T-helper 22 cell (primary cell): ENCODE measurements at places on chromosomes 7 and 10.
A peak's percentile ranks its signal among the peaks of the same experiment; 100 is the strongest.

DNA sequence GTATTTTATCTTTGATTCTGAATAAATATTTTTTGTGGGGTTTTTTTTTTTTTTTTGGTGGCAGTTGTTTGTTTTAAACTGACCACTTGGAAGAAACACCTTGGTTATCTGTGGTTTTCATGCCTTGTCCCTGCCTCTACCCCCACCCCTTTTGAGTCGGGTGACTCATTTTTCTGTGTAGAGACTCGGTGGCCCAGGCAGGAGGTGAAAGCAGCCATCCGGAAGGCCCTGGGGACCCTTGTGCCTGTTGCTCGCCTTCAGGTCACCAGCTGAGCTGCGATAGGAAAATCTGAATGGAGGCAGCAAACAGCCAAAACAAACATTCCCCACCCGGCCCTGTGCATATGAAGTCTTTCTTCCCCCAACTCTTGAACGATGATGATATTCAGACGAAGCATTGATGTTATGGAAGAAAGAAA is 22.8 kb downstream of the CYP17A1 start:
- no peak for DNase-seq

- DNase-seq = no peak
Measured at GRCh38 chr10:128149267-128150014, 23.2 kb upstream of the MKI67 start.

- no peak for DNase-seq
Measured at GRCh38 chr10:132224343-132225072, 37.8 kb downstream of the DPYSL4 start.

DNA sequence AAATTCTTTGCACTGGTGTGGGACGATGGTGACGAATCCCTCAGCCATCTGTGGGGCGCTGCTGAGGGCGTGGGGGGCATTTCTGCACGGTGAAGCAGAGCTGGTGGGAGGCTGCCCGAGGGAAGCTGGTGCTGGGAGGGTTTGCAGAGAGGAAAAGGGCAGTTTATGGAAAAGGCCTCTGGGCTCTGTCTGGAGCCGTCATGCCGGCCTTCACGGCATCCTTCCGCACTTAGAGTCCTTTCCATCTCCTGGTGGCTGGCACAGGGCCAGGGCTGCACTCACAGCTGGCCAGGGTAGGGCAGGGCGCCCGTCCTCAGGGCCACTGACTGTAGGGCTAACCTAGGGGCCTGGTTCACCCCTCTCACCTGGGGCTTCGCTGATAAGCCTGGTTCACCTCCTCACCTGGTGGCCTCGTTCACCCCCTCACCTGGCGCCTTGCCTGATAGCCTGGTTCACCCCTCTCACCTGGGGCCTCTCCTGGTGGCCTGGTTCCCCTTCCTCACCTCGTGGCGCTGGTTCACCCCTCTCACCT is 598 bp upstream of the AMZ1 start:
- DNase-seq = no peak

DNA sequence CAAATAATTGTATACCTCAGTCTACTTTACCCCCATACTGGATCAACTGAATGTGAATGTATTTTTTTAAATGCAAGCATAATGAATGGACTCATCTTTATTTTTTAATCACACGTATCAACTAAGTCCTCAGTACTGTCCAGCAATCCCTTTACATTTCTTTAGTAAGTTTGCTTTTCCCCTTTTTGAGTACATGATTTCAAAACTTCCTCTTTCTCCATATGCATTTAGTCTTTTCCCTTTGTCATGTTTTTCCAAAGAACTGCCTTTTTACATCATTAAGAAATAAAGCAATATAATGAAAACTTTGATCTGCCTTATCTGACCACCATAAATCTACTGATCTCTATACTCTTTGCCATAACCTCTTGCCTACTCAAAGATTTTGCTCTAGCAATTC is 182.5 kb upstream of the AKR1E2 start:
- DNase-seq = no peak

- DNase-seq = no peak
Measured at GRCh38 chr7:83119026-83119382, 43.7 kb downstream of the PCLO start.

DNA sequence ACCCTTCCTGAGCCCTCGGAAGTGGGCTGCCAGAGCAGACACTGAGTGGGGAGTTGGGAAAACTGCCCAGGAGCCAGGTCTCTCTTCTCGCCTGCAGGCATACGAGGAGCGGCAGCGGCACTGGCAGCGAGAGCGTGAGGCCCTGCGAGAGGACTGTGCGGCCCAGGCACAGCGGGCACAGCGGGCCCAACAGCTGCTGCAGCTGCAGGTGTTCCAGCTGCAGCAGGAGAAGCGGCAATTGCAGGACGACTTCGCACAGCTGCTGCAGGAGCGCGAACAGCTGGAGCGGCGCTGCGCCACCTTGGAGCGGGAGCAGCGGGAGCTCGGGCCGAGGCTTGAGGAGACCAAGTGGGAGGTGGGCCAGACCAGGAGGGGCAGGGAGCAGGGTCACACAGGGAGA is 5.8 kb downstream of the LZTS2 start:
- no peak for DNase-seq

GRCh38 chr10:120217736-120218135 is 239.3 kb upstream of the PLPP4 start:
- no peak for DNase-seq

- no peak for DNase-seq
Measured at GRCh38 chr10:23294638-23295247, 49.9 kb downstream of the C10orf67 start.

DNA sequence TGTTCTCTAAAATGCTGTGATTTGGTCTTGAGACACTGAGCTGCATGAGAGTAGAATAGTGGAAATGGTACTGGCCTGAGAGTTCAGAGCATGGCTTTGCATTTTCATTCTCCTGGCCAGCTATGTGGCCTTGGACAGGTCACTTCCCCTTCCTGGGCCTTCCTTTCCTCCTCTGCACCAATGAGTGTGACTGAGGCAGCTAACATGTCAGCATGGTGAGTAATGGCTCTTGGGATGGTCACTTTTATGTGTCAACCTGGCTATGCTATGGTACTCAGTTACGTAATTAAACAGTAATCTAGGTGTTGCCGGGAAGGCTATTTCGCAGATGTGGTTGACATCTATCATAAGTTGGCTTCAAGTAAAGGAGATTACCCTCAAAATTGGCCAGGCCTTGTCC is 109.3 kb downstream of the RTKN2 start:
- DNase-seq = no peak

GRCh38 chr10:13827076-13827797 is 240.5 kb downstream of the PRPF18 start:
- no peak for DNase-seq

GRCh38 chr7:23230641-23231101 is 15.9 kb upstream of the GPNMB start:
- DNase-seq = no peak

DNA sequence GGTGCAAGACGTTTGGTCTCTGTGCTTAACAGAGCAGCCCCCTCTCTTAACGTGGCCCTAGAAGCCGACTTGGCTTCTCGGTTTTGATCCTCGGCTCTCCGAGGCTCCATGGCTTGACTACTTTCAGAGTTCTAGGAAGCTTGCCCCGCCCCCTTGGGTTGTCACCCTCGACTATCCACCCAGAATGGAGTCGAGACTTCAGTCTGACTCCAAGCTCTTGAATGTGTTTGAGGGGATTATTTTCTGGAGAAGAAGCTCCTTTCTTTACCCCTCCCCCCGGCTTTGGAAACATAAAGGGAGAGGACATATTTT is 448 bp downstream of the SEC24C start:
- DNase-seq = peak; percentile 39

- peak; percentile 2 for DNase-seq
Measured at GRCh38 chr7:82572195-82572880, 128.8 kb upstream of the CACNA2D1 start.

DNA sequence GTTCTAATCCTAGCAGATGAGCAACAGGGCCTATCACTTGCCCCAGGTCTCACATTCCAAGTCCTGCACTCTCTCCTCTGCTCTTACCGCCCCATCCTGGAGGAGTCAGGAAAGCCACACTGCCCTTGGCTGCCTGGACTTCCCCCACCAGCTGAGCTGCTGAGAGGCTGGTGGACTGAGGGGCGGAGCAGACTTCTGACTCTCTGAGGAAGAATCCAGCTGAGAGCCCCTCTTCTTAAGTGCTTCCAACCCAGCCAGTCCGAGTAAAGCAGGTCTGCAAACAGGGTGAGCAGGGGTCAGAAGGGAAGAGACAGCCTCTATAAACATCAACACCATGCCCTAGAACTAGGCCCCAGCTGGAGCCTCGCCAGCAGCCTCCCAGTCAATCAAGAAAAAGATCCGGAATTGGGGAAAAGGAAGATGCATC is 92.4 kb upstream of the TMEM72 start:
- DNase-seq = no peak

DNA sequence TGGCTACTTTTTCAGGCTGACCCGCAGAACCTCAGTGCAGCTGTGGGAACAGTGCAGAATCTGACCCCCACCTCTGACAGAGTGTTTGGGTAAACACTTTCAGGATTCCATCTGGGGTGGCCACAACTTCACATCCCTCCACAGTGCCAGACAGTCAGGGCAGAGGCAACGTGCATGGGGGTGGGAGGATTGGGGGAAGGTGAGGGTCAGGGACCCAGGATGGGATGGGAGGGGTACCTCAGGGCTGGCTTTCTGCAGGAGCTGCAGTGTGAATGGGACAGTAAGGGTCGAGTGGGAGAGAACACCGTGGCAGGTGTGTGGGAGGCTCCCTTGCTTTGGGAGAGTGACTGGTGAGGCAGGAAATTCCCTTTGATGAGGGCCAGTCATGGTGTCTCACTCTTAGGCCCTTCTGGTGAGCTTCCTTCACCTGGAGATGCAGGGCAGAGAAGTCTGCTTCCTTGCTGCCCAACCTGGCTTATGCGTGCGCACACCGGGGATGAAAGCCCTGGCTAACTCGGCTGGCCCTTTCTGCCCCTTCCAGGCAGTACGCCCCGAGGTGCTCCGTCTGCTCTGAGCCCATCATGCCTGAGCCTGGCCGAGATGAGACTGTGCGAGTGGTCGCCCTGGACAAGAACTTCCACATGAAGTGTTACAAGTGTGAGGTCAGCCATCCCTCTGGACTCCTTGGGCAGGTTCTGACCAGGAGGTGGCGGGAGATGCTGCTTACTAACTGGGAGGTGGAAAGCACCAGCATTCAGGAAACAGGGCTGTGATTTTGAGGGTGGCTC is 8.4 kb downstream of the ZYX start:
- no peak for DNase-seq

DNA sequence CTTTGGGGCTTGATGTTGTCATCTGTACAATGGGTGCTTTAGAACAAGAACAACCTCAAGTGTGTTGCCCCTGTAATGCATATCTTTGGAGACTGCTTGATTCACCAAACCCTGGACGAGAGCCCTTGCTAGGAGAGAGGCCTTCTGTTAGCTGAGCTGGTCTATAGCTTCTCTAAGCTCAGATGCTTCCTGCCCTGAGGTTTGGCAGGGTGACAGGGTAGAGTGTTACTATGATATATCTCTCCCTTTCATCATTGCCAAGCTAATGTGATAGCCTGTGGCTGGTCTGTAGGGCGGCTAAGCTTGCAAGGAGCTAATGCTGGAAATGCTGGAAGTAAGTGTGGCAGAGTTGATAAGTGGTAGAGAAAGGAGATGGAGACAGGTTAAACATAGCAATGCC is 364.1 kb downstream of the RPS24 start:
- no peak for DNase-seq

GRCh38 chr7:45106-46090 is 147.0 kb upstream of the FAM20C start:
- no peak for DNase-seq

GRCh38 chr10:92822964-92823363 is 25.4 kb upstream of the EXOC6 start:
- no peak for DNase-seq

DNA sequence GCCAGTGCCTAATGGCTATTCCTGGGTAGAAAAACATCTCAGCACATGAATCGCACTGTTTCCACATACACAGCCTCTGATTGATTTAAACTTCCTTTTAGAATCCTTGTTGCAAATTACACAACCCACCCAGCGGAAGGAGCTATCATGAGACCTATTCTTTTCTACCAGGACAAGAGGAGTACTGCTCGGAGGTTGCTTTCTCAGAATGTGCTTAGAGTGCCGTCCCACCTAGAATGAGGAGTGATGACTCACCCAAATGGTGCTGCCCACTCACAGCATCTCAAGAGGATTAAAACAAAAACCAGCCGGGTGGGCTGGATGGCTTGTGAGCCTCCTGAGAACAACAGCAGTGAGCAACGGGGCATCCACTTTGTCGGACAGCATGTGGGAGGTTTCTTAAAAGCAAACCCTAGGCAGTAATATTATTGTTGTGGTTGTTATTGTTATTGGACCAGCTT is 128.9 kb downstream of the DGKI start:
- DNase-seq = no peak

- no peak for DNase-seq
Measured at GRCh38 chr10:6267941-6268340, 65.2 kb downstream of the PFKFB3 start.

DNA sequence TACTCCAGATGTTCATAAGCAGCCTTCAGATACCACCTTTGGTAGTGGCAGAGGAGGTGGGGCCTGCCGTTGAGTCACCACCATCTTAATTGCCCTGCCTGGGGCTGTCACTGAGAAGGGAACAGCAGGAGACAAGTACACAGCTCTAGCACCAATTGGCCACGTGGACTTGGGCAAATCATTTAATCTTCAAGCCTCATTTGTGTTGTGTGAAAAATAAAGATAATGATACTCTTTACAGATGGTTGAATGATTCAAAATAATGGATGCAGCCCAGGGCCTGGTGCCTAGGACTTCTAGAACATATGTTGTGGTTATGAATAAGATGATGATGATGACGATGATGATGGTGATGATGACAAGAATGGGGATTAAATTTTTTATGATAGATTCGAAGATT is 111.9 kb upstream of the ADAM12 start:
- no peak for DNase-seq

- no peak for DNase-seq
Measured at GRCh38 chr10:131062621-131063260, 248.8 kb downstream of the TCERG1L start.

DNA sequence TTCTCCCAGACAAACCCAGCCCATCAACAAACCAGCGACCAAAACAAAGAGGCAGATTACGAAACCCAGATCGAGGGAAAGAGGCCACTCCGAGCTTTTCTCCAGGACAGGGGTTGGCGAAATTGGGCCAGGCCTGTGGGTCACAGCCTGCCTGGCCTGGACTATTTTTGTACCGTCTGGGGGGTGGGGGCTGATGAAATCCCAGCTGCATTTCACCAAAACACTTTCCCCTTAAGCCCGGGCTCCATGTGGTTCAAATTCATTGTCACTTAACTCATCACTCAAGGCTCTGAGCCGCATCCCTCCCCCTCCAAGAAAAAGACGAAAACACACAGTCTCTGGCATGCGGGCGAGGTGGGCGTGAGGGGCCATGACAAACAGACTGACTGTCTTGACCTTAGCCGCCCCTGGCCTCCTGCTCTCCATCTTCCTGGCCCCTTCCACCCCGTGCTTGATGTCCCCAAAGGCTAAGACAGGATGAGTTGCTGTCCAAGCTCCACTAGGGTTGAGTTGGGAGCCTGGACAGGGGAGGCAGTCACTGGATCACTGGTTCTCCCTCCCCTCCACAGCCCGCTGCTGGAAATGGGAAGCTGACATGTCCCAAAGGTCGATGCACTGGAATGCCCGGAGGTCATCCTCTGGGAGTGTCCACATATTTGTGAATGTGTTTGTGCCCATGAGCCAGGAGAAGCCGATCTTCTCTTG is 19.2 kb downstream of the TMEM270 start:
- no peak for DNase-seq

GRCh38 chr10:43962346-43963191 is 313.9 kb upstream of the ZNF32 start:
- DNase-seq = no peak

- DNase-seq = no peak
Measured at GRCh38 chr7:21944616-21945453, 864 bp downstream of the CDCA7L start.

- no peak for DNase-seq
Measured at GRCh38 chr7:25861164-25861496, 290.9 kb upstream of the NFE2L3 start.
